ENCODE measurements at places on chromosomes 7 and 10. TPM values are rescaled to one million over a fixed set of nuclear protein-coding genes. Genes with fewer than 3 reads are reported as not detected.

Gene SAP25
- not detected for total RNA-seq

Gene GALNT11
- 18.0 TPM for total RNA-seq

Gene TRPV5
- not detected for total RNA-seq

Gene PRKG1
- total RNA-seq: 38.2 TPM

Gene EGR2
- total RNA-seq: 0.76 TPM

Gene KCNH2
- total RNA-seq: 0.46 TPM

Gene NEURL1
- 67.6 TPM for total RNA-seq

Data from gastrocnemius medialis (tissue), 4 donors.